ENCODE measurements at places on chromosomes 1 and 21.

DNA sequence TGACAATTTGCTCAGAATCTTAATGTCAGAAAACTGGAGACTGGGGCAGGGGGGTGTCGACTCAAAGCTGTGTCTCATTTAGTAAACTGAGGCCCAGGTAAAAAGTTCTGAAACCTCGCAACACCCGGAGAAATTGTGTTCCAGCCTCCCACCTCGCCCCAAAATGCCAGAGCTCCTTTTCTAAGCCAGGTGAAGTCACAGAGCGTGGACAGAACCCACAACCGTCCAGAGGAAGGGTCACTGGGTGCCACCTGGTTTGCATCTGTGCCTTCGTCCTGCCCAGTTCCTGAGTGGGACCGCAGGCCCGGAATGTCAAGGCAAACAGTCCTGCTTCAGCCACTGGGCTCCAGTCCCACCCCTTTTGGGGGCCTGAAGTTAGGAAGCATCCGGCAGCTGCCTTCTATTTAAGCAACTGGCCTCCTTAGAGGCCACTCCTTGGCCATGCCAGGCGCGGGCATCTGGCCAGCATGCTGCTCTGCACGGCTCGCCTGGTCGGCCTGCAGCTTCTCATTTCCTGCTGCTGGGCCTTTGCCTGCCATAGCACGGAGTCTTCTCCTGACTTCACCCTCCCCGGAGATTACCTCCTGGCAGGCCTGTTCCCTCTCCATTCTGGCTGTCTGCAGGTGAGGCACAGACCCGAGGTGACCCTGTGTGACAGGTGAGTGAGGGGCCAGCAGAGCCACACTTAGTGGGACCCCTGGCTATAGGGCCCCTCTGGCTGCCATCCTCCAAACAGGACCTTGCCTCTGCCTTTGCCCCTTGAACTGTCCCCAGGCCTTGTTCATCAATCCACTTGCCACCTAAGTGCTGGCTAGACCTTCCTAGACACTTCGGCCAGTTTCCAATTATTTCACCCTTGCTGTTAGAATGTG, at the start of gene TAS1R1:
Gene TAS1R1, plus strand, starts transcription at position 401 of the 872 bp plus-strand sequence. Its CDS starts 67 bp downstream, at position 468.
- DNase-seq: no peak

- no peak for DNase-seq
These were observed 26.0 kb downstream of the MACF1 start for GRCh38 chr1:39230261-39231190.

- DNase-seq: peak; percentile 57
These were observed 31.9 kb downstream of the MROH9 start for GRCh38 chr1:170967042-170967910.

- DNase-seq: peak; percentile 96
These were observed 12.9 kb downstream of the NEK7 start for GRCh38 chr1:198169672-198170071.

GRCh38 chr1:35930593-35931445, at the start of gene AGO3:
Gene AGO3 (plus strand): TSS chr1:35931105. CDS start chr1:35931427, 322 bp downstream.
- peak; percentile 90 for DNase-seq

DNA sequence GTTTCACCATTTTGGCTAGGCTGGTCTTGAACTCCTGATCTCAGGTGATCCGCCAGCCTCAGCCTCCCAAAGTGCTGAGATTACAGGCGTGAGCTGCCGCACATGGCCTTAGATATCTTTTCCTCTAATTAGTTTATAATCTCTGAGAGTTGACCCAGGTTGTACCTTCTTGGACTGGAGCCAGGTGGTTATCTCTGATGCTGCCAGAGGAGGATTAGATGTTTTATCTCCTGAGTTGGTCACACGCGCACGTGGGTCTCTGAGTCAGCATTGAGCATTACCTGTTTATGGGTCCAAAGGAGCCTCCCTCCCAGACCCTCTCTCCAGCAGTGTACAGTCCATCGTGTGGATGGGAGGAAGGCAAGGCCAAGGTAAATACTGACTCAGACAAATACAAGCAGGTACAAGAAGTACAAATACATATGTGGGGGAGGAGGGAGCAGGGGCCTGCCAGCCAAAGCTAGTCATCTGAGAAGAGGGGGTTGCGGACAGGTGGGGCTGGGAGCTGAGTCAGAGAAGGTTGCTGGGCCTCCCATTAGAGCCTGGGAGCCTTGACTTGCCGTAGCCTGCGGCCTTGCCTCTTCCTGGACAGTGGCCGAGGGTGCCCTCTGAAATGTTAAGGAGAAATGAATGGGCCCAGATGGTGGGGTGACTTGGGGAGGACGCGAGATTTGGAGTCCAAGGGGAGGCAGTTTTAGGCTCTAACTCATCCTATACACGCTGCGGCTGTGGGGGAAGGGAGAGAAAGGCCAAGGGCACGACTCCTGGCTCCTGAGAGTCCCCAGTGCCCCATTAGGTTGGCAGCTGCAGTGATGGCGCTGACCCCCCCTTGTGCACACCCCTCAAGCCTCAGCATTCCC, 13.1 kb downstream of the IL6R start:
- DNase-seq: peak; percentile 99

DNA sequence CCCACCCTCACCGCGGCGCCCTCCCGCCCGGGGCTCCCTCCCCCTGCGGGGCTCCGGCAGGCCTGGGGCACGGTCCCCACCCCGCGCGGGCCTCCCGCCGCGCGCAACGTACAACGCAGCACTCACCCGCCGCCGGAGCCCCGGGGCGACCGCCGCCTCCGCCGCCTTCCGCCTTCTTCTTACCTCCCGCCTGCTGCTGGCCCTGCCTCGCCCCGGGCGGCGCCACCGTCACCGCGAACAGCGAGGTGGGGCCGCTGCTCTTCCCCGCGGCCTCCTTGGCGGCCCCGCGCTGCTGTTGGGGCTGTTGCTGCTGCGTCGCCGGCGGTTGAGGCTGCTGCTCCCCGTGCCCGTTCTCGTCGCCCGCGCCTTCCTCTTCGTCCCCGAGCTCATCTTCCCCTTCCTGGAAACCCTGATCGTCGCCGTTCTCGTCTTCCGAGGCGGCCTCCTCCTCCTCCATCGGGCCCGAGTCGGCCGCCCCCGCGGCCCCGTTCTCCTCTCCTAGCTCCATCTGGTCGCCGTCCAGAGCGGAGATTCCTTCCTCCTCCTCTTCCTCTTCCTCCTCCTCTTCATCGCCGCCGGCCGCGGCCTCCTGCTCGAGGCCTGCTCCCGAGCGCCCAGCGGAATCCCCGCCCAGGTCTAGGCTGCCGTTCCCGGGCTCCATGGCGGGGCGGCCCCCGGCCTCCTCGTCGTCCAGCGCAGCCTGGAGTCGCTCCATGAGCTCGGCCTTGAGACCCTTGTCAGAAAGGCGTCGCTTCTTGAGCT, 671 bp downstream of the HNRNPU start:
- peak; percentile 61 for DNase-seq

- peak; percentile 40 for DNase-seq
These were observed 22.8 kb downstream of the LCE3E start for GRCh38 chr1:152543820-152544219.

DNA sequence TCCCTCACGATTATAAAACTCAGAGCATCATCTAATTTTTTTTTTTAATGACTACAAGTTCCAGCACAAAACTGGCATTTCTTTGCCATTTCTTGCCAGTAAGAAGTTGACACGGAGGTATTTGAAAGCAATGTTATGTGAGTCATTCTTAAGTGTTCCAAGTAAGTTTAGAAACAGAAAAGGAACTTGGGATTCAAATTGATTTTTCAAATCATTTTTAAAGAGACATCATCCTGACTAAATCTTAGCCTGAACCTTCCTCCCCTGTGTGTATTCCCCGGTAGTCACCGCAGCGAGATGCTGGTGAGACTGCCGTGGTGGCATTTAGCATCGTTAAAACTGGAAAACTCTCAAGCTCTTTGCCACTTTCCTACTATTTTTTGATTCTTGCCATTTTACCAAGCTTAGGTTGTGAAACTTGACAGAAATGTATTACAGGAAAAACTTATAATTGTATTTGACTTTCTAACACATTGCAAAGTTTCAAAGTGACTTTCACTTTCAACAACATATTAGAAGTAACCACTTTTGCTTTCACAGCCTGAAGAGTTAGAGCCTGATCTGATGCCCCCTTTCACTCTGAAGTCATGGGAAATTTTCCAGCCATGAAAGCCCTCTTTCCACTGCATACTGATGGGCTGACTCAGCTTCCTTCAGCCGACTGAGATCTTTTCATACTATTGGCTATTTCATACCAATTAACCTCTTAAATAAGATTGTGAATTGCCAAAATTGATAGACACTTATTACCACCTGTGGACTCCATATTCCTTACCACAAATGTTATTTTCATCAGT, 61.4 kb downstream of the OLFML2B start:
- DNase-seq: peak; percentile 55

GRCh38 chr1:236002025-236002390, 62.9 kb downstream of the NID1 start:
- no peak for DNase-seq

DNA sequence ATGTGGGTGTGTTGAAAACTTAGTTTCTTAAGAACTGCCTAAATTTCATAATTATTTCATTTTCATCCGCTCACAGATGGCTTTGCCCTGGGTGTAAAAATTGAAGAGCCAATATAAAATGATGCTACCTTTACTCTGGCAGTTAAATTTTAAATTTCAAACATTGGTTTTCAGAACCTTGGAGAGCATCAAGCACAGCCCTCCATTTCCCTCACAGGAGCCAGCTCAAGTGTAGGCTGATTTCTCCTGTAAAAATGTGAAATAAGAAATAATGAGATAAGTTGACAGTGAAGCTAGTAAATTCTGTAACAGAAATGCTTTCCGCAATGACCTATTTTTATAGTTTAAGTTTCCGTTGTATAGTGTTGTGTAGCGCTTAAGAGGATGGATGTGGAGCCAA, 53.9 kb upstream of the AKT3 start:
- peak; percentile 37 for DNase-seq

Measured in epithelial cell of esophagus (primary cell).